ENCODE measurements at places on chromosomes 7 and 10.

- DNase-seq: no peak
Observed at GRCh38 chr10:132097609-132098377, 32.0 kb downstream of the JAKMIP3 start.

DNA sequence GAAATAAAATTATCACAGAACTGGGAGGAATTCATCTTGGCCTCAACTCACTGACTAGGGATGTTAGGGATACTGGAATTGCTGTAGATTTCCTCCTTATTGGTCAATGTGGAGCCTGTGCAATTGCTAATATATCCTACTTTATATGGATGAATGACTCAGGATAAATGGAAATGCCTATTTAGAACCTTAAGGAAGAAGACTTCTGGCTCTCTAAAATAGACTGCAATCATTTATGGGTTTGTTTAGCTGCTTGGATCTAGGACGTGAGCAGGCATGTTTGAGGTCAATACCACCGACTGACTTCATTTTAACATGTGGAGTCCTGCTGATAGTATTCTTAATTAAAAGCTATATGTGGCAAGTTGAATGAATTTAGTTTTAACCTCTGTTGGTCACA lies 1040.1 kb upstream of the LRRN3 start:
- no peak for DNase-seq

- no peak for DNase-seq
Observed at GRCh38 chr7:3956949-3957348, 655.9 kb downstream of the SDK1 start.

DNA sequence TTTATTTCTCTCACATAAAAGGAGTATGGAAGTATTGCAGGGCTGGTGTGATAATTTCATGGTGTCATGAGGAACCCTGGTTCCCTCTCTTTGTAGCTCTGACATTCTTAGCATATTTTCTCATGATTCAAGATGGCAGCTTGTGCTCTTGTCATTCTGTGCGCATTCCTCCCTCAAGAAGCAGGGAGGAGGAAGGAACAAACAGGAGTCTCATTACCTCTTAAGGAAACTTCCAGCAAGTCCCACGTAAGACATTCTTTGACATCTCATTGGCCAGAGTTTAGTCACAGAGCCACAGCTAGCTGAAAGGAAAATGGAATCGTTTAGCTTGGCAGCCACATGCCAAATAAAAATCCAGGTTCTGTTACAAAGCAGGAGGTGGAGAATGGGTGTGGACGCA lies 546.8 kb downstream of the LRMDA start:
- no peak for DNase-seq

DNA sequence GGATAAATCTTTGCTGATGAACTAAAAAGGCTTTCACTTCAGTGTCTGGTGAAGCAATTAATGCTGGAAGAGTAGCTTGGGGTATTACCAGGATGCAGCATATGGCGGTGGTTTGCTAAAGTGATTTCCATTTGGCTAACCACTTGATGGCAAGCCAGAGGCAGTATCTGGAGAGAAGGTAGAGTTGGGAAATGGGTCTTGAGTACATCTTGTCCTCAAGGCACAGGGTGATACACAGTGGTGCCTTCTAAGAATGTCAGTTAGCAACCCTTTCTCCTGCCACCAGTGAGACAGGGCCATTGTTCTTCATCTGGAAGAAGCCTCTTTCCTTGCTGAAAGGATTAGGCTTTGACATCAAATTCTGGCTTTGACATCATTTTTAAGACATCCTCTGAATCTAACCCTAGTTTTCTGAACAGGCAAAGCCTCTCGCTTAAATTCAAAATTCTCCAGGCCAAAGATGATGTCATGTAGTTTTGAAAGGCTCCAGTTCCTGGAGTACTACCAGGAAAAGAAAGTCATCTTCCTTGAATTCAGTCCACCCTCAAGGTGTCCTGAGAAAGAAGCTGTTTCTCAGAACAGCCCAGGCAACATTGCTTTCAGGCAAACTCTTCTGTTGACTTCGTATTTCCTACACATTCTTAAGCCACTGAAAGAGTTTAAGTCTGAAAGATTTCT lies 162.4 kb downstream of the ARID5B start:
- no peak for DNase-seq

GRCh38 chr7:31890198-31890597 lies 180.0 kb downstream of the PDE1C start:
- no peak for DNase-seq

- DNase-seq: no peak
Observed at GRCh38 chr7:98110249-98111022, 3.8 kb downstream of the LMTK2 start.

Data from NCI-H446 (cell line).